ENCODE measurements at places on chromosomes 13 and 19.

DNA sequence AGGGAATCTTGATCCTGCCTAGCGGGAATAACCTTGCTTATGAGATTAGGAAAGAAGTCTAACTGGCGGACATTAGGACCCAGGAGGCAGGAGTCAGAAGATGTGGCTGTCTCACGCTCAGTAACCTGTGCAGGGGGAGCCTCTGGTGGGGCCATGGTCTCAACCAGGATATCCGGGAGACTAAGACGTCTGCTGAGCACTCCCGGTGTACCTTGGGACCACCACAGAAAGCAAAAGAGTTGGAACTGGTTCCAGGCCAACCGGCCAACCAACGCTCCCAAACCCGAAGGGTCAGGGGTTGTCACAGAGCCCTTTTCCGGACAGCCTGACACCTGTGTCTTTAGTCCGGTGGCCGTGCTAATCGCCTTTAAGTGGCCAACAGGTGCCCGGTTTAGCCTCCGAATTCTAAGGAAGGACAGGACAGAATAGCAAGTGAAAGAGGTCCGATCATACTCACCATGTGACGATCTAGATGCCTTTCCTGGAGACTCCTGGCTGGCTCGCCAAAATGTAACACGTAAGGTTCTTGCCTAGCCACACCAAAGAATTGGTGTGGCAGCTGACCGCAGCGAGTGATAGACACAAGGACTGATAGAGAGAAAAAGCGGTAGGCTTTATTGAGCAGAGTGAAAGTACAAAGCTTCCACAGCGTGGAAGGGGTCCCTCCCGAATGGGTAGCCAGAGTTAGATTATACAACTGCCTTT lies 103.9 kb upstream of the DIAPH3 start:
- DNase-seq: no peak

GRCh38 chr19:40519352-40520322 lies 52.8 kb downstream of the SPTBN4 start:
- DNase-seq: peak; percentile 10

- DNase-seq: no peak
Observed at GRCh38 chr13:42259515-42259914, 12.4 kb upstream of the AKAP11 start.

GRCh38 chr13:67410645-67411044 lies 180.5 kb upstream of the PCDH9 start:
- no peak for DNase-seq

DNA sequence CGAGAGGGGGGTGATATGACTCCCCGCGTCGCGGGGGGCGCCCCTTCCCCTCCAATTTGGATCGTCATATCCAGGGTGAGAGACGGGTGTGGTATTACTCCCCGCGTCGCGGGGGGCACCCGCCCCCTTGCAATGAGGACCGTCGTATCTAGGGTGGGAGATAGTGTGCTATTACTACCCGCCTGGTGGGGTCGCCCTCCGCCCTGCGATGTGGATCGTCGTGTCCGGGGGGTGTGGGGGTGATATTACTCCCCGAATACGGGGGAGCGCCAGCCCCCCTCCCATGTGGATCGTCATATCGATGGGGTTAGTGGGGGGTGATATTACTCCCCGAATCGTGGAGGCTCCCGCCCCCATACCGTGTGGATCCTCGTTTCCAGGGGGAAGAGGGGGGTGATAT lies 29.2 kb upstream of the RGCC start:
- no peak for DNase-seq

DNA sequence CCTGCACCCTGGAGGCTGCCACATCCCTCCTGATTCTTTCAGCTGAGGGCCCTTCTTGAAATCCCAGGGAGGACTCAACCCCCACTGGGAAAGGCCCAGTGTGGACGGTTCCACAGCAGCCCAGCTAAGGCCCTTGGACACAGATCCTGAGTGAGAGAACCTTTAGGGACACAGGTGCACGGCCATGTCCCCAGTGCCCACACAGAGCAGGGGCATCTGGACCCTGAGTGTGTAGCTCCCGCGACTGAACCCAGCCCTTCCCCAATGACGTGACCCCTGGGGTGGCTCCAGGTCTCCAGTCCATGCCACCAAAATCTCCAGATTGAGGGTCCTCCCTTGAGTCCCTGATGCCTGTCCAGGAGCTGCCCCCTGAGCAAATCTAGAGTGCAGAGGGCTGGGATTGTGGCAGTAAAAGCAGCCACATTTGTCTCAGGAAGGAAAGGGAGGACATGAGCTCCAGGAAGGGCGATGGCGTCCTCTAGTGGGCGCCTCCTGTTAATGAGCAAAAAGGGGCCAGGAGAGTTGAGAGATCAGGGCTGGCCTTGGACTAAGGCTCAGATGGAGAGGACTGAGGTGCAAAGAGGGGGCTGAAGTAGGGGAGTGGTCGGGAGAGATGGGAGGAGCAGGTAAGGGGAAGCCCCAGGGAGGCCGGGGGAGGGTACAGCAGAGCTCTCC lies 6.9 kb upstream of the CEACAM5 start:
- no peak for DNase-seq

GRCh38 chr19:13573056-13573667 lies 66.9 kb upstream of the CACNA1A start:
- no peak for DNase-seq

DNA sequence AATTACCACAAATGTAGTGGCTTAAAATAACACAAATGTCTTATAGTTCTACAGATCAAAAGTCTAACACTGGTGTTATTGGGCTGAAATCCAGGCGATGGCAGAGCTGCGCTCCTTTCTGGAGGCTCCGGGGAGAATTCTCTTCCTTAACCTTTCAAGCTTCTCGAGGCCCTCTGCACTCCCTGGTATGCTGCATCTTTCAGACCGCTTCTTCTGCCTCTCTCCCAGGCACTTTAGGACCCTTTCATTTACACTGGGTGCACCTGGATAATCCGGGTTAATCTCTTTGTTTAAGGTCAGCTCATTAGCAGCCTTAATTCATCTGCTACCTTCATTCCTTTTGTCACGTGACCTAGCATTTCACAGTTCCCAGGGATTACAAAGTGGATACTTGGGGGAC lies 211.3 kb upstream of the RFC3 start:
- no peak for DNase-seq

DNA sequence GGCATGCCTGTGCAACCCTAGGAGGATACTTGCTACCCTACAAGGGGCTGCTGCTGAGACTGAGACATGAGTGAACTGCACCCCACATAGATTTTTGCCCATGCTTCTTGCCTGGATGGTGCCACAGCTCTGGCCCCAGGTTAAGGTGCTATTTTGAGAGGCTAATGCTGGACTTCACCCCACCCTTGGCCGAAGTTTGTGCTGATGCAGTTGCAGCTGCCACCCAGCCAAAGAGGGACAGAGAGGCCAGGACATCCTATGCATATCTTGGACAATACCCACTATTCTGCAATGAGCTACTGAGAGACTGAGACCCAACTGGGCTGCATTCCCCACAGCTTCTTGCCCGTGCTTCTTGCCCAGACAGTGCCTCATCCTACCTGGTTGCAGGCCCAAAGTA lies 34.6 kb downstream of the NHLRC3 start:
- no peak for DNase-seq

GRCh38 chr13:33694546-33694945 lies 123.4 kb upstream of the RFC3 start:
- DNase-seq: no peak

- peak; percentile 16 for DNase-seq
Observed at GRCh38 chr19:42081584-42082203, 5.7 kb downstream of the ZNF574 start.

DNA sequence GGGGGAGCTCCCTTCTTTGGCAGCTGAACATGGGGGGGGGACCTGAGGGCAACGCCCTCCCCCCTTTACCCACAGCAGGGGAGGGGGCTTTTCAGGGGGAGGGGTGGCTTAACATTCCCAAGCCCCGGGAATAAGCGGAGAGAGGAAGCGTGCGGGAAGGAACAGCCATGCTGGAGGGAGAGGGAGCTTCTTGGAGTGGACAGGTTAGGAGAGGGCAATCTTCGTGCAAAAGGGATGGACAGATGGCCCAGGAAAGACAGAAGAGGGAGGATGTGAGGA lies 10.8 kb downstream of the C19orf81 start:
- no peak for DNase-seq

DNA sequence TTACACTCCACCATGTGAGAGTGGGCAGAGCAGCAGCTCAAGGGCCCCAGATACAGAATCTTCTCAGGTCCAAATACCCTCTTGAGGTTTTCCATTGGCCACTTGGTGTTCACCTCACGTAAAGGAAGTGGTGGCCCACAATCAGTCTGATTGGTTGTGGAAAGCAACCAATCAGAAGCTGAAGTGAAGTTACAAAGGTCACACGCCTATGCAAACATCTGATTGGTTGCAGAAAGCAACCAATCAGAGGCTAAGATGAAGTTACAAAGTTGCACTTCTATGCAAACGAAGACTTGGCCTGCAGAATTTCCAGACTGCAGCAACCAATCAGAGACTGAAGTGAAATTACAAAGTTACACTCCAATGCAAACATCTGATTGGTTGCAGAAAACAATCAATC lies 14.3 kb upstream of the TM9SF2 start:
- no peak for DNase-seq

- DNase-seq: peak; percentile 69
Observed at GRCh38 chr19:47497050-47497766, 13.2 kb upstream of the KPTN start.

- DNase-seq: no peak
Observed at GRCh38 chr19:10727685-10728201, 9.9 kb downstream of the DNM2 start.

All from NCI-H2171 treated with DMSO at 0.1 percent for 48 hours (cell line).